ENCODE measurements at places on chromosomes 5 and 9.

- no peaks in the 10 kb centered on the region for H3K27me3 ChIP-seq
- H3K4me3 ChIP-seq, result peak overlapping the region; percentile 53
- H3K4me1 ChIP-seq, result peaks cover 23% of the 10 kb centered on the region
- 0 out of 2 replicates have a peak overlapping the region, but pooled peaks have one; percentile 41 for H3K27ac ChIP-seq
- H3K36me3 ChIP-seq, result no peaks in the 10 kb centered on the region
- peak; percentile 71 for DNase-seq
Observed at GRCh38 chr9:135992486-135993408, 31.6 kb upstream of the UBAC1 start.

DNA sequence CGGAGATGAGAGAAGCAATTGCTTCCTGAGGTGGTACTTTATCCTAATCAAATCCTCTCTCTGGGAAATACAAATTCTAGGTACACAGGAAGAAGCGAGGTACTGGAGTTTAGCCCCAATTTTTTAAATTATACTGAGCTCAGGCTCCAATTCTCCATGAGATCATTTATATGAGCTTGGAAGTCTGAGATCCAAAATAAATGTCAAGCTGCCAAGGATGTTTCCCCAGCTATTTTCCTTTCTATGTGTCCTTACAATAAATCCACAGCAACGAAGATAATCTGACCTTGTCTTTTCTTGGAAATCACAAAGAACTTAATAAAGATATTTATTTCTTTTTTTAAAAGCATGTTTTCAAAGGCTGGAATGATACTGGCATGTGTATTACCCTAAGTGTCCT, 597.3 kb downstream of the GABRG2 start:
- DNase-seq, result no peak
- no peaks in the 10 kb centered on the region for H3K4me1 ChIP-seq
- no peaks in the 10 kb centered on the region for H3K27me3 ChIP-seq
- H3K36me3 ChIP-seq, result no peaks in the 10 kb centered on the region
- H3K4me3 ChIP-seq, result no peak overlapping the region

- no peak for DNase-seq
- H3K27me3 ChIP-seq, result no peaks in the 10 kb centered on the region
- H3K4me1 ChIP-seq, result no peaks in the 10 kb centered on the region
- H3K4me3 ChIP-seq, result no peak overlapping the region
- H3K36me3 ChIP-seq, result peaks cover 2% of the 10 kb centered on the region
Observed at GRCh38 chr5:168372356-168372946, 81.0 kb downstream of the WWC1 start.

- no peaks in the 10 kb centered on the region for H3K36me3 ChIP-seq
- no peak overlapping the region for H3K4me3 ChIP-seq
- no peaks in the 10 kb centered on the region for H3K27me3 ChIP-seq
- peaks cover 26% of the 10 kb centered on the region for H3K4me1 ChIP-seq
- no peak overlapping the region for H3K27ac ChIP-seq
Observed at GRCh38 chr9:2493529-2493928, 128.1 kb upstream of the VLDLR start.

DNA sequence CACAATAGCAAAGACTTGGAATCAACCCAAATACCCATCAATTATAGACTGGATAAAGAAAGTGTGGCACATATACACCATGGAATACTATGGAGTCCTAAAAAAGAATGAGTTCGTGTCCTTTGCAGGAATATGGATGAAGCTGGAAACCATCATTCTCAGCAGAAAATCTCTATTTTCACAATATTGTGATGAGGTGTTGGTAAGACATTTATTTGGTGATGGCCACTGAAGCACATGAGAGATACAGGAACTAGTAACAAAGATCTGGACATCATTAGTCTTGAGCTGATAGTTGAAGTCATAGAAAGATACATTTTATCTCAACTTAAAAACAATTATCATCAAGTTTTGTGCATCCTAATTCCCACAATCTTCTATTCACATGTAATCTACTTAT, 70.6 kb downstream of the RAB3C start:
- no peaks in the 10 kb centered on the region for H3K4me1 ChIP-seq
- H3K27me3 ChIP-seq, result no peaks in the 10 kb centered on the region
- no peak for DNase-seq
- no peak overlapping the region for H3K27ac ChIP-seq
- no peak overlapping the region for H3K4me3 ChIP-seq

DNA sequence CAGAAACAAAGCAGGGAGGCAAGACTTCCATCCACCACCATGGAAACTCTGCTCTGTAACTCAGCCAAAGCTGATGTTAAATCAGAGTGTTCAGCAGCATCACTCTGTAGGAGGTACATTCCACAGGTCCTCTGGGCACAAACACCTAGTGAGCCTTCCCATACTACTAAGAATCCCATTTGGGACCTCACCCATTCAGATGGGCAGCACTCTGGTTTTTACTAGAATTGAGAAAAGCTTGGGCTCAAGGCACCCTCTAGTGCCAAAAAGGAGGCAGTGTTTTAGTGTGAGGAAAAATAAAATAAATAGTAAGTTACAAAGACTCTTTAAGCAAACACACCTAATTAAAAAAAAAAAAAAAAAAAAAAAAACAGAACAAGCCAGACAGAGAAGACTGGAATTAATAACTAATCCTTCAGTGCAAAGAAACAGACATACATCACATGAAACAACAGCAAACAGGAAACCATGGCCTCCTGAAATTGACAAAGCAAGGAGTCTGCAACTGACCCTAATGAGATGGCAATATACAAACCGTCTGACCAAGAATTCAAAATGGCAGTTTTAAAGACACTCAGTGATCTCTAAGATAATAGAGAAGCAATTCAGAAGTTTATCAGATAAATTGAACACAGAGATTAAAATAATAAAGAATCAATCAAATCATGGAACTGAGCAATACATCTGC, 159.5 kb downstream of the GNA14 start:
- peaks cover 50% of the 10 kb centered on the region for H3K36me3 ChIP-seq
- DNase-seq, result peak; percentile 18
- peak overlapping the region; percentile 51 for H3K27ac ChIP-seq
- no peaks in the 10 kb centered on the region for H3K27me3 ChIP-seq
- H3K4me3 ChIP-seq, result no peak overlapping the region
- peaks cover 10% of the 10 kb centered on the region for H3K4me1 ChIP-seq

DNA sequence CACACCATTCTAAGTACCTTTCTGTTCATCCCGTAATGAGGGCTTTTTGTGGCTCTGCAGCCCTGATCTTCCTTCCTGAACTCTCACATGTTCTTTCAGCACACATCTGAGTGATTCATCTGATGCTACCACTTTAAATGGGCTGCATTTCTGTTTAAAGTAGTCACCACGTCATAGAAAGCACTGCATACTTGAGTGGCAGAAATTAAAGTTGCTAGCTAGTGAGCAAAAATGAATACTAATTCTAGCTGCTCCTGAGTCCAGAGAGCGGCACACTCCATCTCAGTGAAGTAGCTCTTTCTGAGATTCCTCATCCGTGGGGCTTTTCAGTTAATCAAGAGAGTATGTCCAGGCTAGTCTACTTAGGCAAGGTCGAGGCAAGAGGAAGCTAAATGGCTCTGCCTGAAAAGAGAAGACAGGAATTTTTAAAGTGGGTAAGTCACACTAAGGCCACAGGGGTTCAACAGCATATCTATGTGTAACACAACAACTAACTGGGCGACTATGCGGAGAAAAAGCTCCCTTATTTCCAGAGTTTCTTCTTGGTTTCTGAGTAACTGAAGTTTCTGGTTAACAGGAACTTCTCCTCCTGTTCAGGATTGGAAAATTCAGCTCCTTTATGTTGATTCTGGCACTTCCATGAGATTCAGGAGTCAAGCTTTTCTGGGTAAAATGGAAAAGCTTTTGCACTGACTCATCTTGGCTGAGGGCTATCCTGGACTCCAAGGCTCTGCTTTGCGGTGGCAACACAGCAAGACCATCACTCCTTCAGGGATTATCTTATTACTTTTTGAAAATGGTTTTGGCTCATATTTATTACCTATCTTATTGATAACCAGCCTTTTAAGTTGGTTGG, 109.5 kb downstream of the TAF11L14 start:
- no peaks in the 10 kb centered on the region for H3K27me3 ChIP-seq
- DNase-seq, result no peak
- no peak overlapping the region for H3K27ac ChIP-seq
- H3K4me3 ChIP-seq, result no peak overlapping the region
- H3K36me3 ChIP-seq, result no peaks in the 10 kb centered on the region
- H3K4me1 ChIP-seq, result peaks cover 4% of the 10 kb centered on the region

DNA sequence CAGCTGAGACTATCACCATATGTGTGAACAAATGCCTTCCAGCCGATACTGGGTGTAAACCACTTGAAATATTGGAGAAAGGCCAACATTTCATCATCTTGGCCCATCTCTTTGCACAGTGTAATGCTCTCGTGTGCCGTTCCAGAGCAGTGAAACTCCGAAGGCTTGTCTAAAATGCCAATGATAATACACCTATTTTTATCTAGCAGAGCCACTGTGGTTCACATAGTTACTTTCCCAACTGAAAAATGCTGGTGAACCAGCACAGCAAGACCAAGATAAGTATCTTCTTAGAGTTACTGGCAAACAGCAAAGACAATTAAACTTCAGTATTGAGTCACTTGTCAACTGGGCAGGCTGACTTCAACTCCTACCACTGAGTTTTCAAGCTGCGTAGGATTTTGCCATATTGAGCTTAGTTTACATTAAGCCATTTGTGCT, 379.9 kb upstream of the ACTBL2 start:
- H3K4me1 ChIP-seq, result no peaks in the 10 kb centered on the region
- no peaks in the 10 kb centered on the region for H3K36me3 ChIP-seq
- no peak overlapping the region for H3K4me3 ChIP-seq
- H3K27me3 ChIP-seq, result no peaks in the 10 kb centered on the region
- no peak for DNase-seq

GRCh38 chr5:143172739-143173138, 230.7 kb downstream of the NR3C1 start:
- H3K27ac ChIP-seq, result peak overlapping the region; percentile 46
- H3K4me3 ChIP-seq, result no peak overlapping the region
- no peaks in the 10 kb centered on the region for H3K36me3 ChIP-seq
- DNase-seq, result no peak

- no peak overlapping the region for H3K27ac ChIP-seq
- DNase-seq, result no peak
- H3K4me1 ChIP-seq, result peaks cover 10% of the 10 kb centered on the region
Observed at GRCh38 chr5:152688561-152689249, 283.6 kb upstream of the NMUR2 start.

DNA sequence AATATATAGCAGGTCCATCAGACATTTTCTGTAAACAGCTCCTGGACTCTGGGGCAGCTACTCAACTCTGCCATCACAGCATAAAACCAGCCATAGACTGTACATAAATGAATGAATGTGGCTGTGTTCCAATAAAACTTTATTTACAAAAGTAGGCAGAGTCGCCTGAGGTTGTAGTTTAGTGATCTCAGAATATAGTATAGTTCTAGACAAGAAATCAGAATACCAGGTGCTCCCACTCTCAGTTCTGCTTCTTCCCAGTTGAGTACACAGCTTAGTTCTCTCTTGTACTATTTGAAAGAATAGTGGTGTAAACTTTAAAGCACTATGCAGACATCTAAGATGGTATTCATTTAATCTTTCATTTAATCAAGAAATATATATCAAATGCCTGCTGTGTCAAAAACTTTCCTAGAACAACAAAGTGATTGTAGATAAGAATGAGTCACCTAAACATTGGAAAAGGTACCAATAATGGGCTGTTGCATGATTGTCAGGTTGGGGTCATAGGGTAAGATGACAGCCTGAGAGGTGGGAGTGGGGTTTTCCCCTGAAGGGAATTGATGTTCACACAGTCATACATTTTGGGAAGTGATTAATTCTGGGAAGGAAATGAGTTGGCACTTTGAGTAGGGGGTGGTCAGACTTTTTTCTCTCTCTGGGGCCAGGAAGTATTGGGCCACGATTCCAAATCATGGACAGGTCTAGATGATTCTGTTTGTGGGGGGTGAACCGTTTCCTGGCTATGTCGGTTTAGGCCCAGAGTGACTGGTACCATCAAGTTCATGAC, 37.0 kb downstream of the TNFSF8 start:
- H3K27me3 ChIP-seq, result no peaks in the 10 kb centered on the region
- no peak for DNase-seq
- H3K4me1 ChIP-seq, result peaks cover 24% of the 10 kb centered on the region
- no peak overlapping the region for H3K4me3 ChIP-seq
- H3K27ac ChIP-seq, result no peak overlapping the region

DNA sequence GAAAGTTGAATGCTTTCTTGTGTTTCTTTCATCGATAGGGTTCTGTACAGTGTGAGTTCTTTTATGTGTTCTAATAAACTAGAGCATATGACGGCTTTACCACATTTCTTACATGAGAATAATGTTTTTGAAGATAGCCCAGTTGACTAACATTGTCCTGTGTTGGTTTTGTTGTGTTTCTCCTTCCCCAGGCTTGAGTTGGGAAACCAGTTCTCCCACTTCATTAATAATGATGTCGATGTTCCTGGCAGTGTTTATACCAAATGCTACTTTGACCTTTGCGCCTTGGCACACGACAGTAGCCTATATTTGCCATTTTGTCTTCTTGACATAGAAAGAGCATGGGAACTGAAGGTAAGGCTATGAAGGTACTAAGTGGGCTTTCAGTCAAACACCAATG, 14.4 kb upstream of the ZNF782 start:
- 0 out of 2 replicates have a peak, but pooled peaks cover 3% of the 10 kb centered on the region for H3K4me1 ChIP-seq
- no peak overlapping the region for H3K27ac ChIP-seq
- no peak overlapping the region for H3K4me3 ChIP-seq
- DNase-seq, result no peak

DNA sequence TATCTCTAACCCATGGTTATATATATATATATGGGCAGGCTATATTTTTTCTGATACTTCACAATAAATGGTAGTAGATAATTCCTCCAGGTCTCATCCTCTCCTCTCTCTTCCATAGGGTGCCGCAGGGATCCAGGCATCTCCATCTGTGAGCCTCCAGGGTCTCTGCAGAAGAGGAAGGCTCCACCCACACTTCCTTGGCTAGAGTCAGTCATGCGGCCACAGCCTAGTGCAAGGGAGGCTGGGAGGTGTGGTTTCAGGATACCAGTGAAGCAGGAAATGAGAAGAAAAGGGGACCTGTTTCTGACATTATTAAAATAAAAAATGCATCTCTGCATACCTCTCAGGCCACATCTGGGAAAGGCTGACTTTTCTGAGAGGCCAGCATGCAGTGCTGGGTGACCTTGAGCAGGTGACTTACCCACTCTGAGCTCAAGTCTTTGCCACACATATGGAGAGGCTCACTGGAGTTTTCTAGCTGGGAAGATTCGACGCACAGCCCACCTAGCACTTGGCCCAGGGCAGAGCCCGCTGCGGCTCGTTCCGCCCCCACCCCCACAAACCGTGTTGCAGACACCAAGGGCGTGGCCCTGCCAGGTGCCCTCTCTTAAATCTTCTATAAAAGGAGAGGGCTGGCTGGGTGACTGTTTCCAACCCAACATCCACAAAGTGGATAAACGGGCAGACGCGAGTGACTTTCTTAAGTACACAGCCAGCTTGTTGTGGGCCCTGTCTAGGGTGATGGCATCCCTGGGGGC, 47.9 kb downstream of the OLFM1 start:
- H3K36me3 ChIP-seq, result peaks cover 5% of the 10 kb centered on the region
- no peak overlapping the region for H3K27ac ChIP-seq
- peaks cover 16% of the 10 kb centered on the region for H3K4me1 ChIP-seq

GRCh38 chr9:4386819-4387218, 87.0 kb upstream of the GLIS3 start:
- H3K27me3 ChIP-seq, result no peaks in the 10 kb centered on the region
- H3K27ac ChIP-seq, result no peak overlapping the region
- no peak overlapping the region for H3K4me3 ChIP-seq
- no peak for DNase-seq
- no peaks in the 10 kb centered on the region for H3K4me1 ChIP-seq

Data from WTC11 (cell line).